ENCODE measurements at places on chromosomes 3 and 15. TPM values are rescaled to one million over a fixed set of nuclear protein-coding genes. Genes with fewer than 3 reads are reported as not detected.

- DNase-seq = no peak
Observed at GRCh38 chr3:29637068-29637467, 356.2 kb downstream of the RBMS3 start.

The TGM4 gene
- total RNA-seq = not detected

- DNase-seq = no peak
Observed at GRCh38 chr3:189262746-189263145, 91.0 kb downstream of the TPRG1 start.

DNA sequence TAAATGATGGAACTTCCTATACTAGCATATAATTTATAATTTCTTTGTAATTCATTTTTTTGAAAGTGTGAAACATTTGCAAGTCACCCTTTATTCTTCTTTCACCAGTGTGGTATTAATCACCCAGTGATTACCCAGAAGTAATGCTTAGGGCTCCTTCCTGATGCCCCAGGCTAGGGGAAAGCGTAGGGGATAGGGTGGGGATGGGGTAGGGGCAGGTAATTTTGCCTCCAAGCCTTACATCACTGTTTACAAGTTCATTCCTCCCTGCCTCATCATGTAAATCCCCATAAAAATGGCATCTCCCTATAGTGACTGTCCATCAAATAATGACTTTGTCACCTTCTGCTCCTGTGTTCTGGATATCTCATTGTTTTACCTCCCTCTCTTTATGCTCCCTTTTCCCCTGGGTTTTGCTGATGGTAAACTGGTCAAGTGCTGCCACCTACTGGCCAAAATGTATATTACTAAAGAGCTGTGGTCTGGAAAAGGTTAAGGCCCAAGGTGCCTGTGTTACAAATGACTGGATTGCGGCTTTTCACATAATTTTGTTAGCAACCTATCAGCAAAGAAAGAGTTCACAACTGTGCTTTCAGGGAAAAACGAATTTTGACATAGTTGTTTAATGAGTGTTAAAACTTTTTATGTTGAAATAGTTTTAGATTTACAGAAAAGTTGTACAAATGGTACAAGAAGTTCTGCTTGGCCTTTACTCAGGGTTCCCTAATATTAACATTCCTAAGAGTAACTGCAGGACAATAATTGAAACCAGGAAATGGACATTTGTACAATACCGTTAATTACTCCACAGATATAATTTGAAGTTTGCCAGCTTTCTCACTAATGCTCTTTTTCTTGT is 54.7 kb downstream of the ONECUT1 start:
- peak; percentile 79 for DNase-seq

DNA sequence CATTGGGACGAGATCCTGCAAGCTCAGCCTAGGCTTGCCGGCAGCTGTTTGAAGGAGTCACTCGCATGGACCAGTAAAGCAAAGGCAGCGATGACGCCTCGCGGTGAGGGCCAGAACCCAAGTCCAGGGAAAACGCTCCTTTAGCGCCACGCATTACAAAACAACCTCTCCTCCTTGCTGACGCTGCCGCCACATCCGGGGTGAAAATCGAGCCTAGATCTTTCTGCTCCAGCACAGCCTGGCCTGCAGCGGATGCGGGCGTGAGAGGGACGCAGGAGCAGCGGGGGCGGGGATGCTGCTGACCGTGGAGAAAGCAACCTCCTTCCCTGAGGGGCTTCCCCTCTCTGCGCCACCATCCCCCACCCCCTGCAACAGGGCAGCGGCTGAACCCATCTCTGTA is 46.7 kb downstream of the CASR start:
- DNase-seq = no peak

GRCh38 chr3:48770192-48770502 is 53.1 kb upstream of the IP6K2 start:
- DNase-seq = no peak

The COL6A5 gene
- total RNA-seq = under 0.01 TPM

The HESX1 gene
- total RNA-seq = not detected

DNA sequence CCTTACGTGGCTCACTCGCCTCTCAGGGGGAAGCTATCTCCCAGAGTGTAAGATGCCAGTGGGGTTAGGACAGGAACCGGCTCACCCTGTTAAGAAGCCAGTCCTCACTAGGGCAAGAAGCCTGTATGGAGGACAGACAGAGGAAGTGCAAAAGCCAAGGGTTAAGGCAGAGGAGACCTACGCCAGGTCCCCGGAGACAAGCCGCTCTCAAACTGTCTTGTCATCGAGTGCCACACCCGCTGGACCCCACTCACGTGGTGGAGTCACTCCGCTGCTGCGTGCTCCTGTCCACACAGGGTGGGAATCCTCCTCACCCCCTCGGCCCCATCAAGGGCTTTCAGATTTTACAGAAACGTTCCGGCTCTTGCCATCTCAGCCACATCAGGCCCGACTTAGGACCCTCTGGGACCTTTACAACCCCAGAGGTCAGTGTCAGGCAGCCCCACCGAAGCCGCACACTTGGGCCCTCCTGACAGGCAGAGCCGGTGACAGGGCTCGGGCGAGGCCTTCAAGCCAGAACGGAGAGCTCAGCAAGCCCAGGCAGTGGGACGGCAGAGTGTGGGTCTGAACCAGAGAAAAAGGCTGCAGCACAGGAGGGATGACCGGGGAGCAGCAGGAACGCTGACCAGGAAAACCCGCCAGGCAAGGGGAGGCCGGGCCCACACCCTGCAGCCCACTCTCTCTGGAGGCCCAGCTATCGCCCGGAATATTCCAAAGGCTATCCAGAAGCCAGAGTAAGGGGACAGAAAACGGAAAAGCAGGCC is 61.7 kb downstream of the XXYLT1 start:
- DNase-seq = peak; percentile 28

GRCh38 chr3:60574046-60574769 is 677.0 kb downstream of the FHIT start:
- DNase-seq = no peak

GRCh38 chr3:139105154-139105702 is 60.5 kb upstream of the PRR23C start:
- no peak for DNase-seq

The ARF4 gene
- 531 TPM for total RNA-seq

- no peak for DNase-seq
Observed at GRCh38 chr15:100726070-100726420, 123.7 kb downstream of the ASB7 start.

The ZNF385D gene
- 0.64 TPM for total RNA-seq

The CIDEC gene
- total RNA-seq = not detected

GRCh38 chr15:86905625-86906256 is 826.1 kb downstream of the AGBL1 start:
- DNase-seq = no peak

- DNase-seq = no peak
Observed at GRCh38 chr15:82535566-82536408, 4.5 kb downstream of the RPS17 start.

DNA sequence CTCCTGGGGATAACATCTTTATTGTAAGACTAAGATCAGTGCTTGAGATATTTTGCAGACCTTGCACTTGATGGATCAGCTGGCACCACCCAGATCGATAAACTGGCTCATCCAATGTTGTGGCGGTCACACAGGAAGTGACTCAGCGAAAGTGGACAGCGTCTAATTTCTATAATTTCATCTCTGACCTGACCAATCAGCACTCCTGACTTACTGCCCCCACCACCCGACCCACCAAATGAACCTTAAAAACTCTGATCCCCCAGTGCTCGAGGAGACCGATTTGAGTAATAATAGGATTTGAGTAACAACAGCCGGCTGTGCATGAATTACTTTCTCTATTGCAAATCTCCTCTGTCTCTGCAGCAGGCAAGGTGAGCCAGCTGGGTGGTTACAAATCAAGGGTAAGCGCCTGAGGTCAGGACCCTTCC is 62.7 kb upstream of the RNU6-1 start:
- DNase-seq = no peak

The RHCG gene
- total RNA-seq = not detected

- peak; percentile 30 for DNase-seq
Observed at GRCh38 chr3:148789146-148789545, 38.5 kb upstream of the CPB1 start.

DNA sequence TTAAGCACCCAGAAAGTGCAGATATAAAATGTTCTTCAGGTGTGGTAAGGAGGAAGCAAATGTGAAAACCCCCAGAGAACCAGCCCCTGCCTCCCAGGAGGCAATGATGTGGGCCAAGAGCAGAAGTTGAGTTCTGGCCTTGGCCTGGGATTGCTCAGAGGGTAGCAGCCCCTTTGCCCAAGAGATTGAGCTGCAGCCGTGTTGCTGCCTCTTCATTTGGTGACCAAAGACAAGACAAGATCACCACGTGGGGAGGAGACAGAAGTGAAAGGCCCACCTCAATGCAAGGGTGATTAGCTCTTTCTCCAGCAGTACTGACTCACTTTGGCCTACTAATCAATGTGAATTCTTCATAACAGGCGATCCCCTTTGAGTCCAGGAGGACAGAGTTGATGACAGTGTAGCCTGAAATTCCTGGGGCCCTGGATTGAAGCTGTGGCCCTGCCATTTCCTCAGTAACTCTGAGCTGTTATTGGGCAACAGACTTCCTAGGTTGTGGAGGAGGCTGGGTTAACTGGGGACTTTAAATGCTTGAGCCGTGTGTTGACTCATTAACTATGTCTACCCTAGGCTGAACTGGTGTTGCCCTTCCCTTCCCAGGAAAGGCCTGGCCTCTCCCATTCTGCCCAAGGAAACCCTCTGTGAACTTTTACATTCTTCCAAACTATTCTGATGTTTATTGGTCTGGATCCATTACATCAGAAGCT is 86.5 kb downstream of the ST6GAL1 start:
- peak; percentile 28 for DNase-seq

DNA sequence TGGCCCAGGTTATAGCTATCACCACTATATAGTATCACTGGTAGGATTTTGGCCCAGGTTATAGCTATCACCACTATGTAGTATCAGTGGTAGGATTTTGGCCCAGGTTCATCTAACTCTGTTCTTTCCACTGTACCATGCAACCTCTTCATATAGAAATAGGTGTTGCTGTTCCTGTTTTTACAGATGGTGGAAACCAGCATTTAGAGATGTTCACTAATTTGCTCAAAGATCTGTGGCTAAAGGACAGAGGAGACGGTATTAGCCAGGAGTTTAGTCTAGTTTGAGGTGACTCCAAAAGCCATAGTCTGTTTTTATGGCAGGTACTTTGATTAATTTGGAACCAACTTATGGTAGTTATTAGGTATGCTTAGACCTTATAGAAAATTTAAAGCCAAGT is 3.1 kb downstream of the LRCH3 start:
- no peak for DNase-seq

GRCh38 chr3:55668359-55668758 is 181.3 kb upstream of the WNT5A start:
- DNase-seq = no peak

The AGBL1 gene
- not detected for total RNA-seq

DNA sequence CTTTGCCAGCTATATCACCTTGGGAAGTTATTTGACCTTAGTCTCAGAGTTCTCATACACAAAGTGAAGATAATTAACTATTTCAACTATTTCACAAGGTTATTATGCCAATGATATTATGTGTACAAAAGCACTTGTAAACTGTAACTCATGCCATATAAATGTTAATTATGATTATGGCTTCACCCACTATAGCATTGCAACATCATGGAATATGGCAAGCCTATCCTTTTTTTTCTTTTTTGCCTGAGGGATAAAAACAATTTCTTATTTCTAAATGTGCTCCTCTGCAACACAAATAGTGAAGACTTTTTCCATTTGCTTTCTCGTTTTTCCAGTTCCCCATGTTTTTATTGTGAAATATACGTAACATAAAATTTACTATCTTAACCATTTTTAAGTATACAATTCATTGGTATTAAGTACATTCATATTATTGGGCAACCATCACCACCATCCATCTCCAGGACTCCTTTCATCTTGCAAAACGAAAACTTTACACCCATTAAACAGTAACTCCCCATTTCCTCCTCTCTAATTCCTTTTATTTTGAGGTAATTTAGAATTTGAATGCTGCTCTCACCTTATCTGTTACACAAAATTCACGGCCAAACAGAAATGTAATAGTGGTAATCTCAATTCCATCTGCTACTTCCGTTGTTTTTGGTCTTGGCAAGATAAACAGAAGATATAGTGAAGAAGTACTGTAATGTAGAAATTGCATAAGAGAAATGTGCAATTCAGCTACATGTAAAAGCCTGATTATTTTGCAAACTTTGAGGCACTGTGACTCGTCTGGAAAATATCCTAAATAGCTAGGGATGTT is 46.3 kb downstream of the NANOGP8 start:
- peak; percentile 95 for DNase-seq

- peak; percentile 26 for DNase-seq
Observed at GRCh38 chr3:32913790-32914446, 37.5 kb upstream of the CCR4 start.

DNA sequence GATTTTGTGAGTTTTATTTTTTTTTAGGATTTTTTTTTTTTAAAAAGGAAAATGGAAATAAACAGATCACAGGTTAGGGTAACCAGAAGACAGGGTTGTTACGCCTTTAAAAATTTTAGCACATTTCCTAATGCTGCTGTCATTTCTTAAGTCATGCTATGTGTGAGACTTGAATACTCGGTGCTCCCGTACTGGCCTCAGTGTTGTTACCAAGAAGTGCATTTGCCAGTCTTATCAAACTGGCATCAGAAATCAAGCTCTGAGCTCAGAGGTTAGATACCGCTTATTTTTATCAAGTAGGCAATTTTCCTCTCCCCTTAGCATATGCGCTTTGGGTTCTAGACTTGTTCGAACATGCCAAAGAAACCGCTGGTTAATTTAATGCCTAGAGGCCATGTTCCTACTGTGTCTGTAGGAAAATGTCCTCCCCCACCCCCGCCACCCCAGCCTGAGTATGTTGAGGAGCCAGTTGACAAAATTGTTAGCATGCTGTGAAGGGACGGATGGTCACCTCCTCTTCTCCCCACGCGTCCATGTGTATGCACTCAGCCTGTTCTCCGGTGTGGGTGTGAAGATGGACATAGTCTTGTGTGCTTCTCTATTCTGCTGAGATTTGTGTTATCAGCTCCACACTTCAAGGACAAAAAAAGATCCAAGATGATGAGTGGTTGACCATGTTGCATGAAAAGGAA is 88.9 kb downstream of the ITPR1 start:
- DNase-seq = no peak

GRCh38 chr15:40906991-40907802 is 12.9 kb downstream of the VPS18 start:
- peak; percentile 21 for DNase-seq

- no peak for DNase-seq
Observed at GRCh38 chr3:65497236-65497635, 541.5 kb downstream of the MAGI1 start.
